Neural crest cell (in vitro differentiated cells): ENCODE measurements at places on chromosomes 13 and 19. TPM values are rescaled to one million over a fixed set of nuclear protein-coding genes. Genes with fewer than 3 reads are reported as not detected.
A peak's percentile ranks its signal among the peaks of the same experiment; 100 is the strongest.

- H3K4me3 ChIP-seq, result peak overlapping the region; percentile 86
- H3K36me3 ChIP-seq, result peaks cover 5% of the 10 kb centered on the region
- peak; percentile 41 for DNase-seq
- H3K4me1 ChIP-seq, result peaks cover 17% of the 10 kb centered on the region
- H3K27ac ChIP-seq, result peak overlapping the region; percentile 94
Measured at GRCh38 chr19:1567116-1567847, 843 bp downstream of the MEX3D start.

KLK4 gene
- not detected in 2 replicates for total RNA-seq

GRCh38 chr19:3162418-3163229, 15.9 kb upstream of the S1PR4 start:
- H3K27ac ChIP-seq, result no peak overlapping the region
- H3K27me3 ChIP-seq, result peaks cover 32% of the 10 kb centered on the region
- H3K36me3 ChIP-seq, result no peaks in the 10 kb centered on the region
- H3K4me3 ChIP-seq, result no peak overlapping the region
- H3K4me1 ChIP-seq, result peaks cover 4% of the 10 kb centered on the region

BTBD2 gene
- 138 and 142 TPM in 2 replicates for total RNA-seq

DNA sequence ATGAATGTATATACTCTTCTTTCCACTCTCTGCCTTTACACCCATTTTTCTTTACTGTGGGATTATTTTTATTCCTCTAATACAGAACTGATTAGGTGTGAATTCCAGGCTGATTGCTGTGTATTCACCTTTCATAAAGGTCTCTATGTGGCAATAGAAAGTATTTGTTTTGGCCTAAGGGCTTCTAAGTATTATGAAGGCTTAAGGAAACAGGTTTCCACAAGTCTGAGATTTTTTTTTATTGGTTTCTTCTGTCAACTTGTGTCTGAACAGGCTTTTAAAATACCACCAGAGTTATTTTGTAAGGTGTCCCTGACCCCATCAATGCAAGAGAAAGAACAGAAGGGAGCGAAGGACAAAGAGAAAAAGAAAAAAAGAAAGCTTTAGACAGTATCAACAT, 1102.0 kb upstream of the SPRY2 start:
- H3K27me3 ChIP-seq, result no peaks in the 10 kb centered on the region
- H3K36me3 ChIP-seq, result no peaks in the 10 kb centered on the region
- no peak overlapping the region for H3K4me3 ChIP-seq
- H3K27ac ChIP-seq, result no peak overlapping the region

GPR12 gene
- 0.14 TPM in 2 replicates for total RNA-seq

DNA sequence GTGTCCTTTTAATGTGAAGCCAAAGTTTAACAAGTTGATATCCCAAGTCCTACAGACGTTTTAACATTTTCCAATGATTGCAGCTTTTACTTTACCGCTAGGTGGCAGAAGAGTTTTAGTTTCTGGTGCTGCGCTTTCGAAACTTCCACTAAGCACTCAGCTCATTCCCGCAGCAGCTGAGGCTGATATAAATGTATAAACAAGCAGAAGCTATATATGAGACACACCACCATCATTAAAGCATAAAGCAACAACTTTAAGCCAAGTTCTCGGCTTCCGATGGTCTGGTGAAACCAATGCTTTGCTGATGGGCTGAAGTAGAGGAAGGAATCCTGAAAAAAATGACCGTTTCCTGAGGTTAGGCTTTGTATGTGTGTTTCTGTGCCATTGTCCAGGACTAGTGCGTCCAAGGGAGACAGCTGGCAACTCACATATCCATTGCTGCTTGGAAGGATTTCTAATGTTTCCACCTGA, 753.9 kb downstream of the OLFM4 start:
- peaks cover 13% of the 10 kb centered on the region for H3K4me1 ChIP-seq
- no peaks in the 10 kb centered on the region for H3K36me3 ChIP-seq
- no peaks in the 10 kb centered on the region for H3K27me3 ChIP-seq
- peak; percentile 18 for DNase-seq

ZFP14 gene
- 10.6 and 12.3 TPM in 2 replicates for total RNA-seq

GRCh38 chr19:2084993-2085720, 11.0 kb downstream of the MOB3A start:
- H3K4me1 ChIP-seq, result peaks cover 13% of the 10 kb centered on the region
- no peaks in the 10 kb centered on the region for H3K27me3 ChIP-seq
- H3K27ac ChIP-seq, result no peak overlapping the region
- DNase-seq, result no peak

- H3K36me3 ChIP-seq, result no peaks in the 10 kb centered on the region
- peaks cover 4% of the 10 kb centered on the region for H3K4me1 ChIP-seq
- H3K27ac ChIP-seq, result no peak overlapping the region
- no peak for DNase-seq
- no peak overlapping the region for H3K4me3 ChIP-seq
- no peaks in the 10 kb centered on the region for H3K27me3 ChIP-seq
Measured at GRCh38 chr19:46761418-46761831, 15.2 kb upstream of the STRN4 start.

GRCh38 chr13:96475103-96475502, 385.2 kb downstream of the HS6ST3 start:
- peaks cover 13% of the 10 kb centered on the region for H3K4me1 ChIP-seq
- no peaks in the 10 kb centered on the region for H3K27me3 ChIP-seq
- H3K27ac ChIP-seq, result no peak overlapping the region
- no peak for DNase-seq
- H3K36me3 ChIP-seq, result no peaks in the 10 kb centered on the region

GRCh38 chr19:3483226-3483628, at the start of gene SMIM44:
Gene SMIM44, minus strand, starts transcription at chr19:3483441. Its CDS starts 38 bp downstream, at chr19:3483403.
- H3K4me1 ChIP-seq, result no peaks in the 10 kb centered on the region
- no peak within 1 kb of the TSS for H3K27ac ChIP-seq
- no peaks in the 10 kb centered on the region for H3K36me3 ChIP-seq
- no peak for DNase-seq
- H3K27me3 ChIP-seq, result peaks cover 27% of the 10 kb centered on the region
- no peak within 1 kb of the TSS for H3K4me3 ChIP-seq

DNA sequence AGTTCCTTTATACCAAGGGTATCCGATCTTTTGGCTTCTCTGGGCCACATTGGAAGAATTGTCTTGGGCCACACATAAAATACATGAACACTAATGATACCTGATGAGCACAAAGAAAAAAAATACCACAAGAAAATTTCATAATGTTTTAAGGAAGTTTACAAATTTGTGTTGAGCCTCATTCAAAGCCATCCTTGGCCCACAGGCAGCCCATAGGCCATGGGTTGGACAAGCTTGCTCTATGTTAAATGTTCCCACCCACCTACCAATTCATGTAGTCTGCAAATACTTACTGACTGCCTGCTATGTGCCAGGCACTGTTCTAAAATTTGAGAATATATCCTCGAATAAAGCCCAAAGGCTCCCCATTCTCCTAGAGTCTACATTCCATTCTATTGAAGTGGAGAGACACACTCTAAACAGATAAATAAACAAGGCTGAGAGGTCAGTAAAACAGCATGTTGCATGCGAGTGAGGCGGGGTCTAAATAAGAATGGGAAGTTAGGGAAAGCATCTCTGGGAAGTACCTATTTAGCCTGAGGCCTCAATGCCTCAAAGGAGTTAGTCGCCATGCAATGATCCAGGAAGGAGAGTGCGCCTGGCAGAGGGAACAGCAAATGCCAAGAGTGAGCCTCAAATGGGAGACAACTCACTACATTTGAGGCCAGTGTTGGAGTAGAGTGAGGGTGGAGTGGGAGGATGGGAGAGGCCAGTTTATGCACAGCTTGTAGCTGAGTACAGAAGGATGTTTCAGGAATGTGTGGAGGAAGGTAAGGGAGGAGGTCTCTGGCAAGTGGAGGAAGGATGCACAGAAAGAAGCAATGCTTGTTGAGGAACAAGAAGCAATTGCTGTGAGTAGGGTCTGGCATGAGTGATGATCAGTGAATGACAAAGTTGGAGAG, 52.5 kb upstream of the CLDN10 start:
- peaks cover 4% of the 10 kb centered on the region for H3K36me3 ChIP-seq
- H3K27me3 ChIP-seq, result no peaks in the 10 kb centered on the region
- DNase-seq, result no peak
- no peaks in the 10 kb centered on the region for H3K4me1 ChIP-seq
- no peak overlapping the region for H3K4me3 ChIP-seq

OR7C1 gene
- not detected in 2 replicates for total RNA-seq

RFPL4A gene
- not detected in 2 replicates for total RNA-seq

- no peaks in the 10 kb centered on the region for H3K36me3 ChIP-seq
- H3K4me3 ChIP-seq, result no peak overlapping the region
- no peaks in the 10 kb centered on the region for H3K4me1 ChIP-seq
- no peak overlapping the region for H3K27ac ChIP-seq
- H3K27me3 ChIP-seq, result no peaks in the 10 kb centered on the region
- no peak for DNase-seq
Measured at GRCh38 chr19:41407271-41407670, 9.7 kb downstream of the BCKDHA start.

SLC5A5 gene
- total RNA-seq, result not detected in 2 replicates
